ENCODE measurements at places on chromosomes 5 and 9.

- no peak overlapping the region for H3K4me3 ChIP-seq
- no peak overlapping the region for H3K27ac ChIP-seq
- no peak for DNase-seq
- no peaks in the 10 kb centered on the region for H3K27me3 ChIP-seq
Measured at GRCh38 chr5:126865299-126865698, 88.4 kb downstream of the LMNB1 start.

DNA sequence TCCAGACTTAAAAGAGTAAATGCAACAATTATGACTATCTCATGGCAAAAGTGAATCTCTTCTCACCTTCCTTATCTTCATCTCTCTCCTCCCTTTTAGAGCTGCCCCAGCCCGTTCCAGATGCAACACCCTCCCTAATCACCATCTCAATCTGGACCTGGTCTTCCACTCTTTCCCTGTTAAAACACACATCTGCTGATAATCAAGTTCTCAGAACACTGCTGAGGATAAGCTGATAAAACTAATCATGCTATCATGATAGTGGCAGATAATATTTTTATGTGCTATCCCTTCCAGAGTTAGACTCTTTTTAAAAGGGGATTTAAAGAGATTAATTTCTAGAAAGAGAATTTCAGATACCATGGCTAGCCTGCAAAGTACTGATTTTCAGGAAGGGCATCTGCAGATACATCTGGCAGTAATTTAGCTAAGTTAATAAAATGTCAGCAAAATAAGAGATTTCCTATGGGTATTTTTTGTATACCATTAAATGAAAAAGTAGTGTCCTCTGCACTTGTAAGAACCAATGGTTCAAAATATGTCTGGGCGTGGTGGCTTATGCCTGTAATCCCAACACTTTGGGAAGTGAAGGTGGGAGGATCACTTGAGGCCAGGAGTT lies 17.2 kb downstream of the SGTB start:
- no peak overlapping the region for H3K27ac ChIP-seq
- H3K36me3 ChIP-seq: peaks cover 24% of the 10 kb centered on the region
- no peak for DNase-seq
- H3K4me3 ChIP-seq: no peak overlapping the region

- H3K27ac ChIP-seq: no peak overlapping the region
- H3K36me3 ChIP-seq: no peaks in the 10 kb centered on the region
- no peaks in the 10 kb centered on the region for H3K4me1 ChIP-seq
- DNase-seq: no peak
Measured at GRCh38 chr5:56278335-56278753, 45.2 kb upstream of the ANKRD55 start.

DNA sequence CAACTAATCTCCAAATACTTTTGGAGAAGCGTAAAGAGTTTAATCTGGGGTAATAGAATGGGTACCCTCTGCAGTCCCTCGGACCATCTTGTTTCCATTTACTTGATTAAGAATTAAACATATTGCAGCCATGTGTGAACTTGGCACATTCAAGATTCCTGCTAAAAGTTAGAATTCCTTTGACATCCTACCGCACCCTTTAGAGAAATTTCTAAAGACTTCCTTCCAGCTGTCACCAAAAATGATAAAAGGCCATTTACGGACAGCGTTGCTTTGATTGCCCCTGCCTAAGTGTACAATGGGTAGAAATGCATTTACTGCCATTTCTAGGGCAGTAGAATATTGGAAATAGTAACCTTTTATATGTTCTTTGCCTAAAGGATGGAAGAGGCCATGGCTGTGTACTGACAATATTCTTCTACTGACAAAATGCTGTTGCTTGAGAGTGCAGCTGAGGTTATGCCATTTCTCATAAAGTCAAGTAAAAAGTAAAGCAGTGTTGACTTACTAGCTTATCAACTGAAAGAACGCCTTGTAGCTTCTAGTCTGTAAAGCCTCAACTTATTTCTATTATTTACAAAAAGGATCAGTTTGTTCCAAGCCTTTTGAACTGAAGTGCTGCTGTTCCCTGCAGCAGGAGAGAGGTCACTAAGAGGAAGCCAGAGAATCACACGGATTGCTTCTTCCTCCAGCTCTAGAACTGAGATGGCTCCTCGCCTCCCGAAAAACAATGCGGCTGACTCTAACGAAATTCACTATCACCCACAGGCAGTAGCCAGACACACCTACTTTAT lies 139.8 kb upstream of the BASP1 start:
- no peak for DNase-seq
- H3K36me3 ChIP-seq: no peaks in the 10 kb centered on the region
- no peak overlapping the region for H3K27ac ChIP-seq
- no peaks in the 10 kb centered on the region for H3K27me3 ChIP-seq
- no peak overlapping the region for H3K4me3 ChIP-seq

DNA sequence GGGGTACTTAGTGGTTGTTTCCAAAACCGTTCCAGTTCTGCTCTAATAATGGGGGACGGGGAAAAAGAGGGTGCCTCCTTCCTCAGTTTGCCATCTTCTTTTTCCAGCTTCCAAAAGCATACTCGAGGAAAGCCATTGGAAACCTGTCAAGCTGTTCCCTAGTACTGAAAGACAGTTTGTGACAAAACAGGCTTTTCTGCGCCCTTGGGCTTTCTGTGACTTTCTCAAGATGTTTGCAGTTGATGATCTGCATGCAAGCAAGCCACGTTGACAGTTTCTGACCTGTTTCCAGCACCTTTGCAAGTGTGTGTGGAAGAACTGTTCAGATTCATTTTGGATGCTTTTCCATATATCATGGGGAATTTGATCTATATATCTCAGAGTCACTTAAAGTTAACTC lies 26.7 kb upstream of the PALM2AKAP2 start:
- peaks cover 3% of the 10 kb centered on the region for H3K27me3 ChIP-seq
- no peaks in the 10 kb centered on the region for H3K4me1 ChIP-seq
- no peak for DNase-seq
- H3K36me3 ChIP-seq: no peaks in the 10 kb centered on the region
- H3K27ac ChIP-seq: no peak overlapping the region
- H3K4me3 ChIP-seq: no peak overlapping the region
